ENCODE measurements at places on chromosomes 5 and 9.

GRCh38 chr5:167764641-167765289 is 526.7 kb upstream of the WWC1 start:
- no peak for DNase-seq

- DNase-seq, result no peak
Measured at GRCh38 chr9:117800389-117800788, 96.2 kb downstream of the TLR4 start.

DNA sequence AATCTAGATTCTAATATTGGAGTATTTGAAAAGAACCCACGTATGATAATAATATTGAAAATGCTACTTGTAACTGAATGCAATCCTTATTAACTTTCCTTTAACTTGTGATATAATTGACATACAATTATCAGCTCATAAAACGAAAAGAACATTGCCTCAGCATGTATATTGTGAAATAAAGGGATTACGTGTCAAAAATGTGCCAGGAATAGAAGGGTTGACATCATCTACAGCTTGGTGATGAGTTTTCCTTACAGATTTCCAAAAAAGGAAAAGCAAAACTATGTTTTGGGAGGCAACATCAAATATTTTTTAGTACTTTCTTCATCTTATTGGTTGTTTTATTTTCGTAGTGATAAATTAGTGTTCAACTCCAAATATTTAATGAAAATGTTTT is 266.0 kb upstream of the PTGER4 start:
- no peak for DNase-seq

GRCh38 chr9:135666534-135667462 is 3.7 kb downstream of the LCN9 start:
- no peak for DNase-seq

- DNase-seq, result no peak
Measured at GRCh38 chr9:135641047-135641446, 1.7 kb upstream of the GLT6D1 start.

GRCh38 chr9:109355564-109356297 is 34.9 kb upstream of the EPB41L4B start:
- DNase-seq, result no peak

DNA sequence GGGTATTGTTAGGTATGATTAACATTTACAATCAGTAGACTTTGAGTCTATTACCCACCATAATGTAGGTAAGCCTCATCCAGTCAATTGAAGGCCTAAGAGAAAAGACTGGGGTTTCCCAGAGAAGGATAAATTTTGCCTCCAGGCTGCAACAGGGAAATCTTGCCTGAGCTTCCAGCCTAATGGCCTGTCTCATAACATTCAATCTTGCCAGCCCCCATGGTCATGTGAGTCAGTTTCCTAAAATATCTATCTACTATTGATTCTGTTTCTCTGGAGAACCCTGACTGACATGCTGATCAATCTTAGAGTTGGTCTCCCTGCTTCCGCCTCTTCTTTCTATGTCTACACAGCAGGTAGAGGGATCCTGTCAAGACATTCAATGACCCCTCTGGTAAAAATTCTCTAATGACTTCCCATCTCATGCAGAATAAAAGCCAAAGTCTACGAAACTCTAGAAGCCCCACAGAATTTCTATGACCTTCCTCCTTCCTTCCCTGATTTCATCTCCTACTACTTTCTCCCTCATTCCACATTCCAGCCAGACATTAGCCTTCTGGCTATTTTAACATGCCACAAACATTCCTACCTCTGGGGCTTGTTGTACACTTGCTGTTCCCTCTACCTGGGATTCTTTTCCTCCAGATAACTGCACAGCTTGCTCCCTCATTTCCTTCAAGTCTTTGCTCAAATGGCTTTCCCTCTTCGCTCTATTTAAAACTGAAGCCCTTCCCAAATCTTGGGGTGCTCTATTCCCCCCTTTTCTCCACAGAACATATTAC is 60.2 kb downstream of the FBXW11 start:
- DNase-seq, result no peak

DNA sequence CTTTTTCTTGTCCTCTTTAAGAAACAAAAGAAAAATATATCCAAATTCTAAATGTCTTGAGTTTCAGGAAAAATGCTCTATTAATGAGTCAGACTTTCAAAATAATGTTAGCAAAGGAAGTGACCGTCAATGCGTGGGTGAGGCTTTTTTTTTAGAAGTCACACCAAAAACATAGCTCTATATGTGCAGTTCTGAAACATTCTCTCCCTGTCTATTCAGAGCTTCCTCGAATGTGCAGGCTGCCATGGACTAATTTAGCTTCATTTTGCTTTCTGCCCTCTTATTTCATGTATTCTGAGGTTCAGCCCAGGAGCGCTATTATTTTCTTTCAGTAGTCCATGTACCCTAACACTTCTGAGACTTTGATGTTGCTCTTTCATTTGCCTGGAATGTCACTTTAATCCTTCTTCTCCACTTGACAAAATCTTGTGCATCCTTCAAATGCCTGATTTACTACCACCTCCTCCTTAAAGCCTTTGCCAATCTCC is 72.5 kb upstream of the RASA1 start:
- DNase-seq, result no peak

DNA sequence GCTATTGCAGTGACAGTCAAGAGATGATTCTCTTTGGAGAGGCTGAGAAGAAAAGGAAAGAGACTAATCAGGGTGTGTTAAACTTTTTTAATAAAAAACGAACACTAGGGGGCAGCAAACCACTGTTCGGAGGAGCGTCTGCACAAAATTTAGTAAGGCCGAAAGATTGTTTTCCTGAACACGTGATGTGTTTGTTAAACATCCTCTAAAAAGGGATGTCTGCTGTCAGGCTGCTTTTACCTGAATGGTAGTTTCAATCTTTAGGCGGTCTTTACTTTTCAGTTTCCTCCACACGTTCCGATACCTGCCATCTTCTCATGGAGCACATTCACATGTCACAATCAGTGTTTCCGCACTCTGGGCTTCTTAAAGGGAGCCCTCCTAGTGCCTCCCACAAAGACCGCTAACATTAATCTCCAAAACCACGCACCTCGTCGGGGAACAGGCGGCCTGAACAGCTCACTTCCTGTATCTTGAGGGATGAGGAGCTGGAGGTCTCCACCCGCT is 125.2 kb downstream of the GPBP1 start:
- DNase-seq, result peak; percentile 20

DNA sequence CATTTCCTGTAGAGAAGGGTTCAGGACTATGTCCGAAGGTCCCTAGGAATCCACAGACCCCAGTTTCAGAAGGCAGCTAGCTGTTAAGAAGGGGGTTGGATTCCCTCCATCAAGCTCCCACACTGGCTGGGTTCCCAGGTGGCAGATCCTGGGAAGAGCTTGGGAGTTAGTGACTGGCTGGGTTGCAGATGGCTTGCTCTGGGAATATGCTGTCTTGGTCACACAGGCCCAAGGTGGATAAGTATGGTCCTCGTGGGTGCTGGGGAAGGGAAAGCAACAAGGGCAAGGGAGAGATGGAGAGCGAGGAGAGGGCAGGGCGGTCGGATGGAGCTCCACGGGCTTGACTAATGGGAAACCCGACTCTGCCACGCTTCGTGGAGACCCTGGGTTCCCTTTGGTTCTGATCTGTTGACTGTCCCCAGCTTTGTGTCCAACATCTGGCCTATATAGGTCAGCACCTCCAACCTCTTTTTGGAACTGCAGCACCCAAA is 17.4 kb downstream of the SH3PXD2B start:
- no peak for DNase-seq

- no peak for DNase-seq
Measured at GRCh38 chr9:107178293-107178692, 104.8 kb upstream of the RAD23B start.

- no peak for DNase-seq
Measured at GRCh38 chr9:75431375-75431774, 343.1 kb downstream of the OSTF1 start.

GRCh38 chr5:25190521-25191000 is 545.8 kb upstream of the CDH10 start:
- no peak for DNase-seq

DNA sequence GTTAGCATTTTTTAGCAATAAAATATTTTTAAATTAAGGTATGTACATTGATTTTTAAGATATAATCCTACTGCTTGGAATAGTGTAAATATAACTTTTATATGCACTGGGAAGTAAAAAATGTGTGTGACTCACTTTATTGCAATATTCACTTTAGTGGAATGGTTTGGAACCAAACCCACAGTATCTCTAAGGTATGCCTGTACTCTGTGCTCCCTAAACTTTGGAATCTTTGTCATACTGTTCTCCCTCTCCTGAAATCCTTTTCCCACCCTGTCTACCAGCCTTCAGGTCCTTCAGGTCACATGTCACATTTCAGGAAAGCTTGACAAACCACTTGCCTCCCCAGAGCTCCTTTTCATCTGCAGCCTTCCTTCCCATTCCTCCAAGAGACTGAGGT is 308.7 kb downstream of the SPOCK1 start:
- DNase-seq, result no peak

DNA sequence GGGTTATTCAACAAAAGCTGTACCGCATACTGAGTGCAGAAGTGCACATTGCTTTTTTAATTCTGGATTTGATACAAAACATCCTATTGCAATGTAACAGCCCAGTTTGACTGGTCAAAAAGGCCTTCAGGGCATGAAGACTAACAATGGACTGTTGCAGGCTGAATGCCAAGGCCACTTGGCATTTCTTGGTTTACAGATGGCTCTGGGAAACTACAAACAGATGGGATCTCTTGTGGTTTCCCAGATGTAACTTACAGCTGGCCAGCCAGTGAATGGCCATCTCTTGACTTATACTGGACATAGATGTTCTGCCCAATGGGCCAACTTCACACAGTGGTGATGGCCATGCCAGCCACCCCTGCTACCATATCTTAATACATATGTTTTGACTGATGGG is 36.8 kb downstream of the UGT3A2 start:
- DNase-seq, result no peak

DNA sequence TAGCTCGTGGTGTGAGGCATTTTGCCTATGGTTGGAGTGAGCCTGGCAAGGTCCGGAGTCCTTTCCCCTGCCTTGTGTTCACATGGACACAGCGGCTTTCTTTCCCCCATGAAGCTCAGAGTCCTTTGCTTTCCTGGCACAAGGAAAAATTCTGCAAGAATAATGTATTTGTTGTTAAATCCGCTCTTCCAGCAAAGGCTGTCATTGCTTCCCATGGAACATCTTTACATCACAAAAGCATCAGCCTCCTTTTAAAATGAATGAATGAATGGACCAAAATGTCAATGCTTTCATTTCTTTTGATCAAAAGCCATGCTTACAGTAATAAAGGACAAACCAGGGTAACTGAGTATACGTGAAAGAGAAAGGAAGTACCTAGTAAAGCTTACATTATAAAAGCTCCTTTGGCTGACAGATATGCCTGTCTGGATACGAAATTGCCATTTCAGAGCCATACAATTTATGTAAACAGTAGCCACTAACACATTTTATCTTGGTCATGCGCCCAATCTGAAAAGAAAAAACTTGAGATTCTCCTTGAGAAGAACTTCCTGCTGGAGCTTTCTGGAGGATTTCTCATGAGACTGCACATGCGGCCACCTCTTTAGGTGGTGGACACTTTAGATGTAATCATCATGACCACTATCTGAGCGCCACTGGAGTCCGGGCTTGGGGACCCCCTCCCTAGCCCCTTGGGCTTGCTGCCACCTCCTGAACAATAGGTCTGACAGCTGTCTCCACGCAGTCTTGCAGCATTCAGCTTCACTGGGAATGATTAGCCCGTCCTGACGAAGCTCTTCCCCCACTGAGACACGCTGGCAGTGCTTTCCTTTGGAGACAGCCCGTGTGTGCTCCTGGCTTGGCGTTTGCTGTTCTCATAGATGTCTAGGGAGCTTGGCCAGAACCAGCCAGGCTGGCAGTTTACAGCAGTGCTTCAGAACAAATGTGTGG is 355.9 kb downstream of the ADAMTS6 start:
- peak; percentile 7 for DNase-seq

DNA sequence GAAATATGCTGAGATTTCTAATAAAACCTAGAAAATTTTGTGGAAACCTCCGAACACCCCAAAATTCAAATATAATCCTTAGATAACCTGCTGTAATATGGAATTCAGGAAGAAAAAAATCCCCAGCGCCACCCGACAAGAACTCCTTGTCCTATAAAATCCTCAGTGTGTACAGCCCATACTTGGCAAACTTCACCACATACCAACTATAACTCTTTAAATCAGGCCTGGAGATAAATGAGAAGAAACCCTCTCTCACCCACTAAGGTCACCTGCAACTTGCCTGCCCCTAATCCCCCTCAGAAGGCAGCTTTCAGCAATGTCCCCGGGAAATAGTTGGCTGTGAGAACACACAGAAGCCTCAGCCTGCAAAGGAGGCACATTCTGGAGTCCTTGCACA is 90.5 kb downstream of the SH3TC2 start:
- DNase-seq, result no peak

DNA sequence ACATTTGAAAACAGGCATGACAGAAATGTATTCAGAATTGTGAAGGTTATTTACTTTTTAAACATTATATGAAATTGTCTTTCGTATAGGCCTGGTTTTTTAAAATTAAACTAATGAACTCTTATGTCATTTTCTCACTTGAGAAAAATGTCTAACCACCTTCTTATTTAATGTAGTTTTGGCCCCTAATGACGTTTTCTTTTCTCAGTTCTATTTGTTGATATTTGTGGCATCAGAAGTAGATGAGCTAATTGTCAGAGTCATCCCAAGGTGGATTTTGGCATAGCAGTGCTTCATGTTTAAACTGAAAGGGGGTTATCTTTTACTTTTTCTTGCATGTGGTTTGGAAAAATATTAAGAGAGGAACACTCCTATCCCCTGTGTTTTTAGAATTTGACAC is 28.2 kb downstream of the TGFBR1 start:
- DNase-seq, result no peak

DNA sequence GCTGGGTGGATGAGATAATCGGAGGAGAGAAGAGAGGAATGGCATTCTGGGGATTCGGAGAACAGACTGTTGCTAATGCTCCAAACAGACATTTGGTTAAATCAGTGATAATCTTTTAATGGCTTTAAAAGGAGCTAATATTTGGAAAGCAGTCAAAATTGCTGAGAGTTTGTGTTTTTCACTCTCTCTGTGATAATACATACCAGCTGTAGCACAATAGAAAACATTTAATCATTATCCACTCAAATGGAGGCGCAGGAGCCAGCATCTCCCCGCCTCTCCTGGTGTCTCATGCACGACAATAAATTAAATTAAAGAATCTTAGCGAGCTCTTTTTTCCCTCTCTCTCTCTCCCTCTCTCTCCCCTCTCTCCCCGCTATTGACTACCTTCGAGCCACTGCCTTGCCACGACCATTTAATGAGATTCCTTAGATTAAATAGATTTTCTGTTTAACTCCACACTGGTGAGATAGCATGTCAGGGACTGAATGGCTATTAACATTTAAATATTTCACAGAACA is 268.6 kb upstream of the MVB12B start:
- DNase-seq, result no peak

GRCh38 chr9:20538956-20539355 is 83.3 kb downstream of the MLLT3 start:
- DNase-seq, result no peak

DNA sequence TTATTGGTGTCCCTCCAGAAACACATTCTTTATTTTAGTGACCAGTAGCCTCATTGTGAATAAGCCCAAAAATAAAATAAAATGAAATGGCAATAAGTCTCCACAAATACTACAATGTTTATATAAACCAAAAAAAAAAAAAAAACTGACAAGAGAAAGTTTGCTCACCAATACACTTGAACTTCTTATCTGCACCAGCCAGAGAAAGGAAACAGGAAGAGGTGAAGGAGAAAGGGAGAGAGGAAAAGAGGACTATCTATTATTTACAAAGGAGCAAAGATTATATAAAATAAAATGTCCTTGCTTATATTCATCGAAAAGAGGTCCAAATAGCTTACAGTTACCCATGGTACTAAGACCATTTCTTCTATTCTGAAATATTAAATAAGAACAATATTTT is 176.4 kb upstream of the CCNG1 start:
- no peak for DNase-seq

- DNase-seq, result no peak
Measured at GRCh38 chr5:88388476-88389337, 120.1 kb upstream of the TMEM161B start.
